ENCODE measurements at places on chromosomes 1 and 21. TPM values are rescaled to one million over a fixed set of nuclear protein-coding genes. Genes with fewer than 3 reads are reported as not detected.

Gene PPP1R8
- 38.8 TPM for total RNA-seq

Gene METTL13
- total RNA-seq = 17.2 TPM

Gene VASH2
- total RNA-seq = 37.6 TPM

Gene KCNE2
- total RNA-seq = 0.25 TPM

Gene VHLL
- 0.25 TPM for total RNA-seq

Gene TCHHL1
- total RNA-seq = not detected

Gene CCDC185
- under 0.01 TPM for total RNA-seq

Gene ACTN2
- total RNA-seq = 43.5 TPM
